Renal cortex interstitium (tissue), 15 donors: ENCODE measurements at places on chromosomes 7 and 10. TPM values are rescaled to one million over a fixed set of nuclear protein-coding genes. Genes with fewer than 3 reads are reported as not detected.

Gene ZSCAN21
- polyA plus RNA-seq = 21.8 TPM

Gene MRC1
- polyA plus RNA-seq = 8.6 TPM

Gene SPDYE9
- polyA plus RNA-seq = 0.83 TPM

DNA sequence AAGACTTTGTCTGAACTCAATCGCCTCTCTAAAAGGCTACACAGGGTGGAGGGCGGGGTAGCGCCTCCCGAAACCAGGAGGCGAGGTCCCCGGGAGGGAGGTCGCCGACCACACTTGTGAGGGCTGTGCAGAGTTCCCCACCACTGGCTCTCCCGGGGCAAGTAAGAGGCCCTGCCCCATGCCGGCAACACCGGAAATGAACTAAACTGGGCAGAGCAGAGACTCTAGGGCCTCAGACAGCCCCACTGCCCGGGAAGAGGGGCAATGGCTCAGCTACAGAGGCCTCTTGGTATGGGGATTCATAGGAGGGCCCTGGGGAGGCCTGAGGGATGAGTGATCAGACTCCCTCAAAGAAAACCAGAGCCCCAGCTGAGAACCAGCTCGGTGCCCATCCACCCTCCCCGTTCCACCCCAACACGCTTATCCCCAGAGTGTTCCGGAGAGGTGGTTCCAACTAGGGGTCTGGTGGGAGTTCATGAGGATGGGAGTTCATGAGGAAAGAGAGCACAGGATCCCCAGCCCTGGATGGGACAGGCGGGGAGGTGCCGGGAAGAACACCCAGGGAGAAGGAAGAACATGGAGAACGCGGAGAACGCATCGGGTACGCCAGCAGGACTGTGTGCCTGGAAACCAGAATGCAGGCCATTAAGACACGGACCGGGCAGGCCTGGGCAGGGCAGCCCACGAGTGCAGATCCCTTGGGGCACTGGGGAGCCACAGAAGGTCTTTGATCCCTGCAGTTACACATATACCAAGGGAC lies 89.4 kb upstream of the MYL10 start:
- no peak for DNase-seq

DNA sequence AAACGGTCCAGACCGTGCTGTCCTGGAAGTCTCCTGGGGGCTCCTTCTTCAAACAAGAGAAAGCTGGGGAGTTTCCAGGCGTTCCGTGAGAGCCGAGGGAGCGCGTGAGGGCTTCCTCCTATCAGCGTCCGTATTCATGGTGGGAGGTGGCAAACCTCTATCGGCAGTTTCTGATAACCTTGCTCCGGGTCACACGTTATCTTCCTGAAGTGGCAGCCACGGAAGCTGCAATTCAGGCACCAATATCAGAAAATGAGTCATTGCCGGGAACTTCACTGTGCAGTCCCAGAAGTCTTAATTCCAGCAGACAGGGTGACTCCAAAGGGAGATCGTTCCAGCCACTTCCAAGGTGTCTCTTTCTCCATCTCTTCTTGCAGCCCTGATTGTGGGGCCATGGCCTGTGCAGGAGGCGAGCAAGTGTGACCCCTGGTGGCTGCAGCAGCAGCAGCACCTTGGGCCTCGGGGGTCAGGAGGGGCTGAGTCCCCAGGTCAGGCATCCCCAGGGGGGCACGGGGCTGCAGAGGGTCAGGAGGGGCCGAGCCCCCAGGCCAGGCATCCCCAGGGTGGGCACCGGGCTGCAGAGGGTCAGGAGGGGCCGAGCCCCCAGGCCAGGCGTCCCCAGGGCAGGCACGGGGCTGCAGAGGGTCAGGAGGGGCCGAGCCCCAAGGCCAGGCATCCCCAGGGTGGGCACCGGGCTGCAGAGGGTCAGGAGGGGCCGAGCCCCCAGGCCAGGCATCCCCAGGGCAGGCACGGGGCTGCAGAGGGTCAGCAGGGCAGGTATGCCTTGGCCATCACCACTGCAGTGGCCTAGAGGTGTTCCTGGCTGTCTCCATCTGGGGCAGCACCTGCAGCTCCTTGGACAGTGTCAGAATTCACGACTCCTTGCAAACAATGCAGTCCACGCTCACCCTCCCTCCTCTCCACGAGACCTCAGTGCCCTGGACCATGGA lies 538.7 kb downstream of the DNAJB6 start:
- no peak for DNase-seq

Gene CALN1
- polyA plus RNA-seq = 0.47 TPM

GRCh38 chr10:86363184-86363832 lies 3.3 kb downstream of the GRID1 start:
- no peak for DNase-seq

GRCh38 chr10:133526957-133527588 lies at the start of gene CYP2E1:
Gene CYP2E1, plus strand, starts transcription at chr10:133527363. Its CDS starts 33 bp downstream, at chr10:133527396.
- no peak for DNase-seq

DNA sequence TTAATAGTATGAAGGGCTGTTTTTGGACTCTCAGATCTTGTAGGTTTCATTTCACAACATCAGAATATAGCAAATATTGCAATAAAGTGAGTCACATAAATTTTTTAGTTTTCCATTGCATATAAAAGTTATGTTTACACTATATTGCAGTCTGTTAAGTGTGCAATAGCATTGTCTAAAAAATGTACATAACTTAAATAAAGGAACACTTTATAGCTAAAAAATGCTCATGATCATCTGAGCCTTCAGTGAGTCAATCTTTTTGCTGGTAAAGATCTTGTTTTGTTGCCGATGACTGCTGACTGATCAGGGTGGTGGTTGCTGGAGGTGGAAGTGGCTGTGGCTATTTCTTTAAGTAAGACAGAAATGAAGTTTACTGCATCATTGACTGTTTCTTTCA lies 42.0 kb downstream of the ABCA13 start:
- no peak for DNase-seq

DNA sequence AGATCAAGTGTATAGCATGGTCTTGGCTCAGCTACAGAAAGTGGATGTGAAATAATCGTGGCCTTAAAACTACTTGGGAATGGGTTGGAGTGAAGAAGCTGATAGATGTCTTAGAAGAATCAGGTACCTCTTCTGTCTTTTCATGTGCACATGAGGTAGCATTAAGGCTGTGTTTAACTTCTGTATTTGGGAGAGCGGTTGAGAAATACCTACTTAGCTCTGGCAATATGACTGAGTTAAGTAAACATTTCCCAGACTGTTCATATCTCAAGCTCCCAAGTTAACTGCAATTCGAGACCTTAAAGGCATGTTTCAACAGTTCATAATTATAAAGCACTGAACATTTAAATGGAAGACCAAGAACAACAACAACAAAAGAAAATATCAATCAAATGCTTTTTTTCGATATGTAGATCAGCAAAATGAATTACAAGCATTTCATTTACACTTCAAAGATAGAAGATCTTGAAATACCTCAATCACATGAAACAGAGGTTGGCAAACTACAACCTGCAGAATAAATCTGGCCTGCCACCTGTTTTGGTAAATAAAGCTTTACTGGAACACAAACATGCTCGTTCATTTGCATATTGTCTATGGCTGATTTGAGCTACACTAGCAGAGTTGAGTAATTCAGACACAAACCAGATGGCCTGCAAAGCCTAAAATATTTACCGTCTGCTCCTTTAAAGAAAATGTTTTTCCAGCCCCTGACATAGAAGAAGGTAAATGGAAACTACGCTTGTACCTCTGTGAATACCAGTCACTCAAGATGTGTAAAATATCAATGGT lies 337.1 kb upstream of the GLI3 start:
- DNase-seq = no peak

GRCh38 chr7:24668927-24669635 lies 88.2 kb downstream of the GSDME start:
- no peak for DNase-seq

DNA sequence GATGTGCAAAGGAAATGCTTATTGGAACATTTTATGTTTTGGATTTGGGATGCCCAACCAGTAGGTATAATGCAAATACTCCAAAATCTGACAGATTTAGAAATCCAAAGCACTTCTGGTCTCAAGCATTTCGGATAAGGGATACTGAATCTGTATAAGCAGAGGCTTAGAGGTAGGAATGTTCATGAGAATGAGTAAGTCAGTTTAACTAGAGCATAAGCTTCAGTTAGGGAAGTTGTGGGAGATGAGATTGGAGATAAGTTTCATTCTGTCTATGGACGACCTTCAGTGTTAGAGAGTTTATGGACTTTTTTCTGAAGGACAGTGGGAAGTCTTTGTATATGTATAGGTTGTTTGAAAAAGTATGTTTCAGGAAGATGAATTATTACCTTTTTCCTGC lies 10.4 kb downstream of the TAX1BP1 start:
- DNase-seq = no peak

Gene RAPGEF5
- 39.9 TPM for polyA plus RNA-seq

Gene FRA10AC1
- 35.9 TPM for polyA plus RNA-seq

Gene EVX1
- polyA plus RNA-seq = not detected

- DNase-seq = no peak
Observed at GRCh38 chr7:24503506-24503905, 69.7 kb upstream of the PALS2 start.

DNA sequence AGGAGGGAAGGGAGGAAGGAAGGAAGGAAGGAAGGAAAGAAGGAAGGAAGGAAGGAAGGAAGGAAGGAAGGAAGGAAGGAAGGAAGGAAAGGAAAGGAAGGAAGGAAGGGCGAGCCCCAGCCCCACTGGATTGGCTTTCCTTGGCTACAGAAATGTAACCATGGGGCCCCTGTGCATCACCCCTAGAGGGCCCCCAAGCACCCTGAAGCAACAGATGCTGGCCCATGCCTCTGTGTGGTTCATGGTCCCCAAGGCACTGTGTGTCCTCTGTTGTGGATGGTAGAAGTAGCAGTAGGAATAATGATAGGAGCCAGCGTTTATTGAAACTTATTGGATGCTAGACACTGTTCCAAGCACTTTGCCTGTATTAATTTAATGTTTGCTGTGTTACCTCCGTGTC lies 116.6 kb upstream of the MACROH2A2 start:
- no peak for DNase-seq

- DNase-seq = no peak
Observed at GRCh38 chr7:144470078-144470477, 66.6 kb upstream of the NOBOX start.

Gene CALHM3
- polyA plus RNA-seq = not detected

DNA sequence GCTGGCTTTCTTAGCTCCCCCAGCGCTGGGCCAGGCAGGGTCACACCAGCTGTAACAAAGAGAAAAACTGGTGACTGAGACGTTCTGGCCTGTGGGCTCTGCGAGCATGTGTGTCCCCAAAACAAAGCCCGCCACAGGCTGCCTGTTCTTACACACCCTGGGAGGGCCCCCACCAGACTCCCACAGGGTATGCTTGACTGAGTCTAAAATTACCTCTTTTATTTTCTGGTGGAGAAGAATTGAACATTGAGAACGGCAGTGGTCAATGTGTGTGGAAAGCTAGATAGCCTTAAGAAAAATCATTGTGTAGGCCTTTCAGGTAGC lies 808 bp downstream of the C10orf71 start:
- DNase-seq = no peak

DNA sequence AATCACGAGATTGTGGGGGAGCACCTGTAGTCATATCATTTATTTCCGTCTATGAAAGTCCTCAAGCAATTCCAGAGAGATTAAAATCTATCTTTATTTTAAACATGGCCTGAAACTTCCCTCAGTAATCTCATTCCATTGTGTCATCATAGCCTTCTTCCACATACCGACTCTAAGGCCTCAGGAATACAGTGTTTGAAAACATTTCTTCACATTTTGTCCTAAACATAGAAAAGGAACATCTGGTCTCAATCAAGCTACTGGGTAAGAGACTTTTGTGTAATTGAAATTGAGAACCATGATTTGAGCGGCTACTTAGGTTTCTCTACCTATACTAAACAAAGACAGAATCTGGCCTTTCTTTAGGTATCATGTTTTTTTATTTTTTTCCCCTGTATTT lies 78.0 kb upstream of the ELMO1 start:
- no peak for DNase-seq

GRCh38 chr10:125147971-125148439 lies 12.4 kb downstream of the CTBP2 start:
- no peak for DNase-seq

GRCh38 chr7:106770191-106770590 lies 94.9 kb upstream of the PIK3CG start:
- no peak for DNase-seq

DNA sequence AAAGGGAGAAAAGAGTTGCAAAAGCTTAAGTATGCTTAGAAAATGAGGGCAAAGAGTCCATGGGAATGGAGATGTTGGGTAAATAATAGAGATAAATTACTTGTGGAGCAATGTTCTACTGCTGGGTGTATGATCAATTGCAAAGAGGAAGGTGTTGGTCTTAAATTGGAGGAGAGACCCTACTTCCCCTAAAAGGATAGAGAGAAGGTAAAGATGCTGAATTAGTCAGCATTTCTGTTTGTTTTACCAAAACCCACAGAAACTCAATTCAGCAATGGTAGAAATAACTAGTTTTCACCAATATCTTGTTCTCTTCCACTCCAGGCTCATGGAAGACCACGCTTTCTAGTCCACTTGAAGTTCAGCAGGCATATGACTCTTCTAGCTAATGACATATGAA lies 32.1 kb downstream of the ASB4 start:
- DNase-seq = no peak

- no peak for DNase-seq
Observed at GRCh38 chr7:29290829-29291228, 96.3 kb downstream of the CHN2 start.

GRCh38 chr10:108358912-108359311 lies 1194.4 kb upstream of the SORCS1 start:
- no peak for DNase-seq

DNA sequence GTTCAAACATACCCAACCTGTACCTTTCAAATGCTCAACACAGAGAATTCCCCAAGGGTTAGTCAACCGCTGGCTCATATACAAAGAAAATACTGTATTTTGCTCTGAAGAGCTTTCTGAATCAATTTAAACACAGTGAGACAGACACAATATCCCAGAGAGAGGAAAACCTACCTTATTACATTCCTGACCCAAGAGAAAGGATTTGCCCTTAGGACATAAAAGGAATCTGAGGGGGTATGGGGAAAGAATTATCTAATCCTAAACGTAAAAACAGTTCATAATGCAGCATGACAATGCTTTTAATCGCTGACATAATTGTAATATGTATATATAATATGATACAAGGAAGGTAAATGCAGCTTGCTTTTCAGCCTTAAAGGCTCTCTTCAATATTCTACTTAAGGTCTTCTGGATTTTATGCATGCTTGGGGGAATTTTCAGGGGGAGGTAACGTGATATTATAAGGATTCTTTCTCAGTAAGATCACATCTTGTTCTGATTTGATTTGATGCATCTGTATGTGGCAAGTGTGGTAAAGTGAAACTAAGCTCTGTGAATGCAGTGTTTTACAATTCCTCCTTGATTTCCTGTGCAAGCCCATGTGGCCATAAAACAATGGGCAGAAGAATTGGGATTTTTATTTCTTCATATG lies 240.5 kb downstream of the GLI3 start:
- no peak for DNase-seq

GRCh38 chr7:113405296-113406056 lies 287.1 kb upstream of the SMIM30 start:
- DNase-seq = no peak

Gene SLC16A9
- polyA plus RNA-seq = 43.5 TPM

Gene FAM25A
- polyA plus RNA-seq = not detected

- no peak for DNase-seq
Observed at GRCh38 chr7:29228289-29229011, 33.9 kb downstream of the CHN2 start.

- peak; percentile 55 for DNase-seq
Observed at GRCh38 chr10:132107186-132107948, 41.6 kb downstream of the JAKMIP3 start.

Gene CYP26C1
- polyA plus RNA-seq = 0.07 TPM
